ENCODE measurements at places on chromosomes 13 and 19.

DNA sequence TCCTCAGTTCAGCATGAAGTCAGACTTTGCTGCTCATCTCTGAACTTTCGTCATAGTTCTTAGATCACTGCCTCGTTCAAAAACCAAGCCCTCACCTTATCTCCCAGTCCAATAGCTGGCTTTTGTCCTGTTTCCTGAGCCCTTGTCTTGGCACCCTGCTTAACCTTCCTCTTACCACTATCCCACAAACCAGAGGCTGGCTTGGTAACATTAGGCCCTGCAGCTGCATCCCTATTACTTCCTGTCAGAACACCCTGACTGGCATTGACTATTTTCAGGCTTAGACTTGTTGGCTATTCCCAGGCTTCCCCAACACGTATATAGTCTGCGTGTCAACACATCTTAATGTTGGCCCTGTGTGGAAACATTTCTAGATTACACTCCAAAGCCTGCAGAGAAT is 172.4 kb downstream of the VWA8 start:
- DNase-seq: no peak

DNA sequence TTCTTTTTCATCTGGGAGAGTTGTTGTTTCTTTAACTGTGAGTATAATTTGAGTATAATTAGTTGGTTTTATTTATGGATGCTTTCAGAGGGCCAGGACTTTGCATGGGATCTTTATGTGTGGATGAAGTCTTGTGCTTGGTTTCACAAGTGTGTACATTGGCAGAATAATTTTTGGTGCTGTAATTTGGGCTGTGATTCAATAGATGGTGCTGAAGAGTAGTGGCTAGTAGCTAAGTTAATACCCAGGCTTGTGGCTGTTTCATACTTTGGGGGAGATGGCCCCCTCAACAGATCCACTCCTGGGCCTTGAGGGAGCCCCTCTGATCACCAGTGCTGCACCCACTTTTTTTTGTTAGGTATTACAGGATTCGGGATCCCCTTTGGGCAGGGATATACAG is 1142.4 kb downstream of the SLITRK1 start:
- DNase-seq: no peak

- DNase-seq: peak; percentile 37
These were observed 1774.6 kb upstream of the PCDH20 start for GRCh38 chr13:63190219-63190618.

DNA sequence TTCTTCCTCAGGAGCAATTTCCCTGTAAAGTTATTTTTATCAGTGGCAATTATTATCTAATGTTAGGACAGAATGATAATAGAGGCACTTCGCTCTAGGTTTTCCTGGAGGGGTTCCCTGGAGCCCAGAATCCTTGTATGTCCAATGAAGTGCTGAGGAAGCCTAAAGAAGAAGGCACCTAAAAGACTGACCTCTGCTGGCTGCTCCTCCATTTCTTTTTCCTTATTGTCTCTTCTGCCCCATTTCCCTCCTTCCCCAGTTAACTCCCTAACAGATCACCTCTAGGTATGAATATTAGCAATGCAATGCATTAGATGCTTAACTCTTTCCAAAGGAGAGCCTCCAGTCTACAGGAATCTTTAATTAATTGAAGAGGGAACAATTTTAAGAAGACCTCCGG is 985.4 kb downstream of the DIAPH3 start:
- DNase-seq: no peak

GRCh38 chr19:19956434-19957075 is 55.8 kb downstream of the ZNF93 start:
- no peak for DNase-seq

- DNase-seq: no peak
These were observed 25.3 kb downstream of the ELAVL1 start for GRCh38 chr19:7980168-7980567.

GRCh38 chr19:12260861-12261260 is 33.8 kb downstream of the ZNF44 start:
- DNase-seq: no peak

DNA sequence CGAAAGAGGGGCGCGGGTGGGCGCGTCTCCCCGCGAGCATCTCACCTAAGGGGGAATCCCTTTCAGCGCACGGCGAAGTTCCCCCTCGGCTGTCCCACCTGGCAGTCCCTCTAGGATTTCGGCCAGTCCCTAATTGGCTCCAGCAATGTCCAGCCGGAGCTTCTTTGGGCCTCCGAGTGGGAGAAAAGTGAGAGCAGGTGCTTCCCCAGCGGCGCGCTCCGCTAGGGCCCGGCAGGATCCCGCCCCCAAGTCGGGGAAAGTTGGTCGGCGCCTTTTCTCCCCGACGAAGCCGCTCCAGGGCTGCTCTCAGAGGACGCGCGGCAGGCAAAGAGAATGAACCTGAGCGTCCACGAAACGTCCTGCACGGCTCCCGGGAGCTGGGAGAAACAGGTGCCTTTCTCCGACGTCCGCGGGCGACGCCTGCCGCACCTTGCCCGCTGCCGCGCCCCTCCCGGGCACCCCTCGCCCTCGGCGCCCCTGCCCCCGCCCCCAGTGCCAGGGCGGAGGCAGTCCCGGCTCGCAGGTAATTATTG is 366 bp upstream of the KL start:
- DNase-seq: peak; percentile 60
